ENCODE measurements at places on chromosomes 5 and 9.

- DNase-seq = peak; percentile 43
Observed at GRCh38 chr5:37812365-37812764, 27.5 kb downstream of the GDNF start.

DNA sequence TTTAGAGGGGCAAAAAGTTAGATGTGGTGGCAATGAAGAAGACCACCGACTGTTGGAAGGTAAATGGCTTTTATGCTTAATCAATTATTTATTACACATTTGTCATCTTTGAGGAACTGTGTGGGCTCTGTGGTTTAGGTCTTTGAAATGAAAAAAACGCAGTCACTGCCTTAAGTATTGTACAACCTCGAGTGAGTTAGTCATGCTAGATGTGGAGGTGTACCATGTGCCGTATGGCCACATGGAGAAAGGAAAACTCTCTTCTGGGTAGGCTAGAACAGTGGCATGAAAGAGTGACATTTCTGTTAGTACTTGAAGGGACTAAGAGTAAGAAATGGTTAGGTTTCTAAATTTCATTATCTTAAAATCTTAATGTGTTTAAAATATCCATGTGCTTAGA, 166.1 kb downstream of the HACD4 start:
- DNase-seq = no peak

GRCh38 chr5:88647901-88648300, 235.1 kb downstream of the MEF2C start:
- DNase-seq = no peak

GRCh38 chr5:66597183-66597757, 1.1 kb downstream of the MAST4 start:
- peak; percentile 8 for DNase-seq

DNA sequence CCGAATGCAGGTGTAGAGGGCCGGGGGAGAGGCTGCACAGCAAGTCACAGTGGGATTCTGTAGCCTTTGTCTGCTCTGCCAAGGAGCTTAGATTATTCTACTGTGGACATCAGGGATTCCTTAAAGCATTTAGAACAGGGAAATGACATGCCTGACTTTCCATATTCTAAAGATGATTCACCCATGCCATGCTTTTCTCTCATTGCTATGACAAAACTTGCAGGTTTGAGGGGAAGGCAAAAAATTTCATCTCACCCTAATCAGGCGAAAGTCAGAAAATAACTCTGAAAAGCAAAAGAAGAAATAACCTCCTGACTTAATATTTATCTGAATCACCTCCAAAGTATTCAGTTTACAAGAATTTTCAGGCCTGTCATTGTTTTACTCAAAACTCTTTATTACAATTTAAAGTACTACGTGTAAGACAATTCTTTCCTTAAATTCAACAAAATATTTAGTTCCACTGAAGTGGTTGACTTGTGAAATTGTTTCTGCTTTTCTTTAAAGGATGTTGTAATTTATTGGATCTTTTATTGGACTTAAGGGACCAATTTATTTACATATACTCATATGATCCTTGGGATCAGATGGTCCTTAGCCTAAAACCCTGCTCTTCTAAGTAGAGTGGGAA, 30.0 kb upstream of the GAS1 start:
- DNase-seq = peak; percentile 55

DNA sequence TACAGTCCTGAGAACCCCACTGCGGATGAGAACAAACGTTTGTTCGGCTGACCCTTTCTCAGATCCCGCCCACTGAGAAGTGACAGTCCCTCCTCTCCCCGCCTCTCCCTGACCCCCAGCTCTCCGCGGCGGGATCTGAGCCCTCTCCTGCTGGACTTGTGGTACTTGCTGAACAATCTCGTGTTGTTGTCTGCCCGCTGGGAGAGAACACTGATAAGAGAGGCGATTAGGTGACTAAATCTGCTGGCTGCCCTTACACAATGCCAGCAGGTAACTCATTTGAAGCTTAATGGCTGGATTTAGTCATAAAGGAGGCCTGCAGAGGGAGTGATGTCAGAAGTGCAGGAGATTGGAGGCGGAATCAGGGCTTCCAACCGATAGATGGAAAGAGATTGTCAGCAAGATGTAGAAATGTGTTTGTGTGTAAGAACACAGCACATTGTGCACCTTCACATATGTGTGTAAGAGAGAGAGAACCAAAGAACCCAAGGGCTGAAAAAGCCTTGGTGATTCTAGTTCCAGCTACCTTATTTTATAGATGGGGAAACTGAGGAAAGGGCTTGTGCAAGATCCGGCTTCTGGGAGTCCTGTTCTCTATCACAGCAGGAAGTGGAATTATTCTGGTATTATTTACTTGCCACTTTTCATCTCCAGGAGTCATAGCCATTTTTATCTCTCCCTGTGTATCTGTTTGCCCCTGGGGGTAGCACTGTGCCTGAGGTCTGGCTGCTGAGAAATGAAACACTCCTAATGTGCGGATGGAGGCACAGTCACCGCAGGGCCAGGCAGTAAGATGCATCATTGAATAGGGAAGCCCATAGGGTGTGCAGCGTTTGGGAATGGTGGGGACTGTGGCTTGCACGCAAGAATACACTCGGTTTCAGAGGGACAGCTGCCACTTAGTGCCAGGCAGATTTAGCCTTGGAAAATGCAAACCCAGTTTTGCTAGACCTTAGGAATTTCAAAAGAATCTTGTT, 203.7 kb upstream of the MSX2 start:
- DNase-seq = peak; percentile 19

DNA sequence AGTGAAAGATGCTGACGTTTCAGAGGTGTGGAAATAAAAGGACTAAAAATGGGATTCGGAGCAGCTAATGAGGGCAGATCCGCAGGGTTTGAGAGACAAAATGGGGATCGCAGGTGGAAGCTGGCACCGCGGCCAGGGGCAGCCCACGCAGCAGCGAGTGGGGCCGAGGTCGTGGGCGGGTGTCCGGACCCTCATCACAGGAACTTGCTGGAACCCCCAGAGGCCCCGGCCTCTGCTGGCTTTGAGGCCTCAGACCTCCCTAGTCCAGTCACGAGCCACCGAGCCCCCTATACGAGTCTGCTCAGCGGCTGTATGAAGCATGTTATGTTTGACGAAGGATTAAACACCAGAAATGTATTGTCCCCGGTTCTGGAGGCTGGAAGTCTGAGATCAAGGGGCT, 45.8 kb upstream of the FCN1 start:
- DNase-seq = no peak

All from choroid plexus epithelial cell (primary cell).